ENCODE measurements at places on chromosomes 6 and 20.

- no peak for DNase-seq
Measured at GRCh38 chr20:24694157-24694726, 224.8 kb downstream of the SYNDIG1 start.

DNA sequence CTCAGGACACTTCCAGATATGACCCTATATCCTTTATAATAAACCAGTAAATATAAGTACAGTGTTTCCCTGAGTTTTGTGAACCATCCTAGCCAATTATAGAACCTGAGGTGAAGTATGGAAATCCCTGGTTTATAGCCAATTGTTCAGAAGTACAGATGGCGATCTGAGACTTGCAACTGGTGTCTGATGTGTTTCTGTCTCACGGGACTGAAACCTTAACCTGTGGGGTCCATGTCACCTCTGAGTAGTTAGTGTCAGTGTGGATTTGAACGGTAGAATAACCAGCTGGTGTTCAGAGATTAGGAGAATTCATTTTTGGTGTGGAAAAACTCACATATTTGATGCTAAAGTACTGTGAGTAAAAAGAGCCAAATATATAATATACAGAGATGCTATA lies 606.6 kb downstream of the MAFB start:
- DNase-seq: no peak

- DNase-seq: no peak
Measured at GRCh38 chr20:51350941-51351631, 191.4 kb downstream of the NFATC2 start.

- no peak for DNase-seq
Measured at GRCh38 chr20:3162080-3162611, 2.5 kb upstream of the FASTKD5 start.

- DNase-seq: no peak
Measured at GRCh38 chr6:26286168-26286877, 78.7 kb upstream of the BTN3A2 start.

GRCh38 chr6:10535193-10535592 lies 14.0 kb downstream of the GCNT2 start:
- no peak for DNase-seq

GRCh38 chr6:44627091-44627882 lies 239.8 kb downstream of the CDC5L start:
- DNase-seq: no peak

- no peak for DNase-seq
Measured at GRCh38 chr6:13863699-13864155, 49.4 kb upstream of the MCUR1 start.

GRCh38 chr6:35484921-35485392 lies 11.9 kb downstream of the TEAD3 start:
- DNase-seq: peak; percentile 68

GRCh38 chr6:112413780-112414179 lies 66.7 kb downstream of the RFPL4B start:
- DNase-seq: peak; percentile 0

- DNase-seq: no peak
Measured at GRCh38 chr6:159973406-159973805, 4.5 kb downstream of the IGF2R start.

GRCh38 chr6:4649728-4650127 lies 126.5 kb upstream of the CDYL start:
- DNase-seq: no peak

DNA sequence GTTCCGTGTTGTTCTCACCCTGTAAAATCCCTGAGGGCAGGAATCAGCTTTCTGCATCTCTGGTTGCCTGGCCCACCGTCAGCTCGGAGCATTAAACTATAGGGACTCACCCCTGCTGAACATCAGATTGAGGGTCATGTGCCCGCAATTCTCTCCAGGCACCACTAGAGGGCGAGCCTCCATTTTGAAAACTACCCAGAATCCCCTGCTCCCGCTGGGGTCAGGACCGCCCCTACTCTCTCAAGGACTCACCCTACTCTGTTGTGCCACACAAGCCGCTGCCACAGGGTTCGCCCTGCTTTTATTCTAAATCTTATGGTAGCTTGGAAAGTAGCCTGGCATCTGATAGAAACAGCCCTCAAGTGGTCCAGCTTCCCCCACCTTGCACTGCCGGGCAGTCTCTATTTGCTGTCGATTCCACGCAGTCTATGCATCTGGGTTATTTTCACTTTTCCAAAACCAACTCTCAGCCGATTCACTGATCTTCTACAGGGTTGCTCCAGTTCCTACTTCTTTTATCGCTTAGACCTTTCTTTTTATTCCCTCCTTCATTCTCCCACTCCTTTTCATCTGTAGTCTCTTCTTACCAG lies 244.1 kb upstream of the QKI start:
- DNase-seq: peak; percentile 9

DNA sequence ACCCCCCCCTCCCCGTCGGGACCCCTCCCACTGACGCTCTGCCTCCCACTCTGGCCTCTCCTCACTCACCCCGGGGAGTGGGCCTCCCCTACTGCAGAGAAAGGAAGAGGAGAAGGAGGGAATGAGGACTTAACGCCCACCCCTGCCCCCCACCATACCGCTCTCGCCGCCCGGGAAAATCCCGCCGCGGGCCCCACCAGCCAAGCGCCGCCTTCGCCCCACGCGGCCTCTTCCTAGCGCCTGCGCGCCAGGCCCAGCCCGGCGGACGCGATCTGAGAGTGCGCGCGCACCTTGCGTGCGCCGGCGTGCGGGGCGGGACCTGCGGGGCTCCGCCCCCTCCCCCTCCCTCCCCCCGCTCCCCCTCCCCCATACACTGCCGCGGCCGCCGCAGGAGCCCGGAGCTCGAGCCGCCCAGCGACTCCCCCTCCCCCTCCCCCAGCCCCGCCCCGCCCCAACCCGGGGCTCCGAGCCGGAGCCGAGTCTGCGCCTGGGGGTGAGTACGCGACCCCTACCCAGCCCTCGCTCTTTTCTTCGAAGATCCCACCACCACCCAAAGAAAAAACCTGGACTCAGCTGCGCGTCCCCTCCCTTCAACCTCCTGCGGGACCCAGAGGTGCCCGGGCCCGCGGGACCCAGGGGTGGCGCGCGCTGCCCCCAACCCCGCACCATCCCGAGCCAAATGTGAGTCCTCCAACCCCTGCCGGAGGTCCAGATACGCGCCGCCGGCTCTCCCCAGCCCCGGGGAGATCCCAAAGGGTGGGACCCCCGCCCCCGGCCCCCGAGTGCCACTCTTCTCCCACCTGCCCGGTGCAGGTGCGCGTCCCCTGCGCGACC lies at the start of the genes MRPL14 and TMEM63B:
Gene MRPL14 (minus strand): TSS at position 267 of the 834 bp plus-strand sequence. CDS start 10,841 bp downstream, outside the sequence.
Gene TMEM63B (plus strand): TSS at position 369 of the 834 bp plus-strand sequence. CDS start 7,031 bp downstream, outside the sequence.
- peak; percentile 100 for DNase-seq

DNA sequence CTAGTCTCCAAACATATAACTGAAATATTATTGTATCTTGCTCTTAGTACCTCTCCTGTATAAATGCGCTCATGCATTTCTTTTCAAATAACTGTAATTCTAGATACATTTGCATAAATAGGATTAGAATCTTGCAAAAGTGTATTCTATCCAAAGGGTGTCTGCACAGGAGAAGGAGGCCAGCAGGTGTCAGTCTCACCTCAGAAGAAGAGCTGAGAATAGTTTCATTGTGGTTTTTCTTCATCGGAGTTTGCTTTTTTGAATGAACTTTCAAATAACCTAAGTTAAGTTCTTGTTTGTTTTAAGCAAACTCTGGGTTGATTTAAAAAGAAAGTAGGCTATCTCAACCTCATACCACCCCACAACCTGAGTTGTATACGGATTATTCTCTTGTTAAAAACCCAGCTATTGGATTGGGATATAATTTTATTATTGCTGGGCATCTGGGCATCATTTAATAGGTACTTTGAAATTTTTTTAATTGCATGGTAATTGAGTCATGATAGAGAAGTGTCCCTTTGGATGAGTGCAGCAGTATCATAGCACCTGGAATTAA lies 125.0 kb upstream of the MLIP start:
- peak; percentile 20 for DNase-seq

DNA sequence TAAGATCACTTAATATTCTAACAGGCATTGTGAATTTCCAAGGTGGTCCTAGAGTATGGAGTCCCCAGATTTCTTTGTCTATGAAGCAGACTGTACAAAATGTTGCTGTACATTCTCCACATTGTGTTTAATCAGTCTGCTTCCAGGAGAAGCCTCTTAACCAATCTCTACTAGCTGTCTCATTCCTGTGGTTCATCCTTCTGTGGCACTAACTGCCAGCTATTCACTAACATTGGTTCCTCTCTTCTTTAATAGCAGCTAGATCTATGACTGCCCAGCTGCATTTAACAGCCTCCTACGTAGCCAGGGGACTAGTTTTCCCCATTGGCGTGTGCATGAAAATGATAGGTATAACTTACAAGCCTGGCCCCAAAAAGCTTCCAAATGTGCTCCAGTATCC lies 395.4 kb downstream of the SAMD5 start:
- DNase-seq: no peak

DNA sequence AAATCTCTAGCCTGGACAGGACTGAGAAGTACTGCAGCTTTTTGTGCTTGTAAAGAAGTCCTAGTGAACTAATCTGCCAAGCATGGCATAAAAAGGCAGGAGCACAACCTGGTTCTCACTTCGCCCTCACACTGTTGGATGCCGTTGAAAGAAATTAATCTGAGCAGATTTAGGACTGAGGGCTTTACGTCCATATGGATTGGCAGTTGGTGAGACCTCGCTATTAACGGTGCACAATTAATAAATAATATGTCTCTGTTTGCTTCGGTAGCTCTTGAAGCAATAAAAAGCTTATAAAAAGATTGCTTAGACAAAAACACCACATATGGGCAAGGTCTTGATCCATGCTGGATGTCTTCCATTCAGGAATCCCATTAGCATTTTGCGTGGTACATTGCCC lies 185.6 kb upstream of the EPHA7 start:
- no peak for DNase-seq

GRCh38 chr6:49257549-49257948 lies 205.5 kb downstream of the MMUT start:
- DNase-seq: no peak

- DNase-seq: no peak
Measured at GRCh38 chr6:168852376-168852884, 401.2 kb downstream of the THBS2 start.

GRCh38 chr20:10511509-10512251 lies 76.6 kb downstream of the SLX4IP start:
- peak; percentile 59 for DNase-seq

- DNase-seq: no peak
Measured at GRCh38 chr6:105196076-105196475, 16.3 kb upstream of the POPDC3 start.

- DNase-seq: no peak
Measured at GRCh38 chr6:10315034-10315433, 99.8 kb downstream of the TFAP2A start.

GRCh38 chr20:17202673-17203072 lies 24.2 kb upstream of the PCSK2 start:
- no peak for DNase-seq

DNA sequence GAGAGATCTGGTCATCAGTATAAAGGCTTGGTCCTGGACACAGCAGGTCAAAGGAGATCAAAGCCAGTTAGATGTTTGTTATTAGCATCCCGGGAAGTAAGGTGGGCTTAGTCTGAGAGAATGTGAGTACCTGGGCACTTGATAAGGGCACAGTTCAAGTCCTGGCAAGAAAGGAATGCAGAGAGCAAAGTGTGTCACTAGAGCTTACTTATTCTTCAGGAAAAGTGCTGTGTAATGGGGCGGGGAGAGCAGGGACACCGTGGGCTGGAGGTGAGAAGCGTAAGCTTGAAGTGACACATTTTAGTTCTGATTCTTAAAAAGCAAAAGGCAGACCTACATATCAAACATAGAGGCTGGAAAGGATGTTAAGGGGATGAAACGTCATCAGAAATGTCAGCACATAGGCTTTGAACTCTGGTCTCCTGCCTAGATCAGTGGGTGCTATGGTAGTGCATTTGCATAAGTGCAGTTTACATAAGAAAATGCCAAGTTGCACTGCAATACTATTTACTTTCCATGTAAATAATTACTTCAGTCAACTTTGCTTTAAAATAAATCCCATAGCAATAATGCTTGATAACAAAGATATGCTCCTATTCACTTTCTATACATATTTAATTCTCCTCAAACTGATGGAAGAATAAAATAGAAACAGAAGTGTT lies 2.6 kb downstream of the SAMD5 start:
- DNase-seq: no peak

GRCh38 chr6:6872459-6873344 lies 235.1 kb upstream of the RREB1 start:
- DNase-seq: no peak

- DNase-seq: no peak
Measured at GRCh38 chr6:112557435-112557834, 210.3 kb downstream of the RFPL4B start.

GRCh38 chr20:38158701-38159351 lies 6.2 kb downstream of the TGM2 start:
- no peak for DNase-seq

GRCh38 chr6:100712997-100713396 lies 168.1 kb downstream of the ASCC3 start:
- DNase-seq: no peak

DNA sequence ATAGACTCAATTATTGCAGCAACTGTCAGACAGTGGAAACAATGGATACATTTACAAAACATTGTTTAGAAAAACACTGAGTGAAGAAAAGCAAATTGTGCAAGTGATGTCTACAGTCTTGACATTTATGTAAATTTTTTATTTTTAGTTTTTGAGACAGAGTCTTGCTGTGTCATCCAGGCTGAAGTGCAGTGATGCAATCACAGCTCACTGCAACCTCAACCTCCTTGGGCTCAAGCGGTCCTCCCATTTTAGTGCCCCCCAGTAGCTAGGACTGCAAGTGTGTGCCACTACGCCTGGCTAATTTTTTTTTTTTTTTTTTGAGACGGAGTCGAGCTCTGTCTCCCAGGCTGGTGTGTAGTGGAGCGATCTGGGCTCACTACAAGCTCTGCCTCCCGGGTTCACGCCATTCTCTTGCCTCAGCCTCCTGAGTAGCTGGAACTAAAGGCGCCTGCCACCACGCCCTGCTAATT lies 9.7 kb downstream of the CNBD2 start:
- DNase-seq: no peak

DNA sequence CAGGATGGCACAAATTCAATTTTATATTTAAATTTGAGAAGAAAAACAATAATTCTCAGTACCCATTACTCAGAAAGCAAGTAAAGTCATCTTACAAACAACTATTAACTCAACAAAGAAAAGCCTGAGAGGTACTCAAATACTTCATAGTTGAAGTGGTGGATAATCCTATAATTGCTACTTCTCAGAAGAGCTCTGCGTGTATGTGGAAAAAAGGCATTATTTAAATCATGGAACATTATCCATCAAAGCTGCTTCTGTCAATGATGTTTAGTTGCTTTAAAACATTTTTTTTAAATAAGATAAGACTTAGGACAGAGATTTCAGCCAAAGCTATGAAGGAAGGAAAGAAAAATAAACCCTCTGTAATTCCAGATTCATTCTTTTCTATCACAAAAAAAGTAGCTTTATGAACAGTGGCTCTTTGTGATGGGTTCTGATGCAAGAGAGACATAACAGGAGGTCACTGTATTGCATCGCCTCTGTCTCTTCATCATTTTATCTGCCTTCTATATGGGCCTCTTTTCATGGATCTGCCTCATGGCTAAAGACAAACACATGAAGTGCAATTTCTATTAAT lies 367.9 kb upstream of the SLC35B3 start:
- DNase-seq: no peak

GRCh38 chr6:76852776-76853175 lies 610.5 kb downstream of the HTR1B start:
- no peak for DNase-seq

- DNase-seq: no peak
Measured at GRCh38 chr6:99305021-99305554, 44.4 kb downstream of the FAXC start.

- no peak for DNase-seq
Measured at GRCh38 chr6:132456700-132457143, 55.4 kb upstream of the MOXD1 start.

All from H54 (cell line).